A549 treated with Hydrocortisone at 1 μM for 4 hours (cell line): ENCODE measurements at places on chromosomes 11 and 22. TPM values are rescaled to one million over a fixed set of nuclear protein-coding genes. Genes with fewer than 3 reads are reported as not detected.

Gene ISX
- total RNA-seq: not detected in 5 replicates

Gene OR8A1
- not detected in 5 replicates for total RNA-seq

Gene NCR3LG1
- 1.7 to 3.7 TPM (median 2.2 TPM) in 5 replicates for total RNA-seq

Gene PVALB
- total RNA-seq: not detected in 5 replicates

Gene RHOD
- total RNA-seq: 33.3 to 54.8 TPM (median 44.0 TPM) in 5 replicates

Gene CRY2
- total RNA-seq: 3.8 to 4.6 TPM (median 4.4 TPM) in 5 replicates

Gene OR10G7
- total RNA-seq: not detected in 5 replicates

Gene GUCY1A2
- 0.02 to 0.05 TPM (median 0.02 TPM) in 5 replicates for total RNA-seq

Gene MMP27
- not detected in 5 replicates for total RNA-seq

Gene MTCH2
- 116 to 148 TPM (median 142 TPM) in 5 replicates for total RNA-seq

Gene NXPE1
- total RNA-seq: not detected in 5 replicates

Gene SOX10
- total RNA-seq: 0.10 TPM in 1 of 5 replicates, not detected in the others

Gene SPECC1L
- total RNA-seq: 13.8 to 19.5 TPM (median 15.7 TPM) in 5 replicates

Gene DTX4
- 3.9 to 4.9 TPM (median 4.0 TPM) in 5 replicates for total RNA-seq

Gene PHF5A
- total RNA-seq: 56.7 to 74.3 TPM (median 61.5 TPM) in 5 replicates

Gene NRGN
- total RNA-seq: 6.0 to 13.6 TPM (median 10.2 TPM) in 5 replicates

Gene ACTN3
- 0.06 TPM in 2 of 5 replicates, not detected in the others for total RNA-seq

Gene PDE2A
- 1.3 to 2.3 TPM (median 1.9 TPM) in 5 replicates for total RNA-seq

Gene LYVE1
- total RNA-seq: 0.54 to 1.2 TPM (median 1.1 TPM) in 5 replicates

Gene CREB3L1
- 3.7 to 5.3 TPM (median 4.5 TPM) in 5 replicates for total RNA-seq

Gene ART1
- not detected in 5 replicates for total RNA-seq

Gene KLHDC7B
- 0.02 to 0.05 TPM (median 0.02 TPM) in 3 of 5 replicates, not detected in the others for total RNA-seq

Gene TREH
- 0.02 TPM in 1 of 5 replicates, not detected in the others for total RNA-seq

Gene SRRD
- 16.4 to 25.6 TPM (median 21.4 TPM) in 5 replicates for total RNA-seq

Gene RIMBP3C
- 0.12 to 0.30 TPM (median 0.14 TPM) in 5 replicates for total RNA-seq

Gene OR52A1
- total RNA-seq: not detected in 5 replicates

Gene MPPED2
- not detected in 5 replicates for total RNA-seq

Gene CARNS1
- total RNA-seq: 0.09 to 0.20 TPM (median 0.12 TPM) in 5 replicates

Gene ADAMTS15
- total RNA-seq: 5.3 to 8.2 TPM (median 7.5 TPM) in 5 replicates

Gene SLC35C1
- 29.7 to 33.0 TPM (median 31.4 TPM) in 5 replicates for total RNA-seq

Gene SULT4A1
- total RNA-seq: not detected in 5 replicates

Gene CHRM1
- total RNA-seq: 0.06 to 0.13 TPM (median 0.08 TPM) in 5 replicates

Gene DEPDC7
- total RNA-seq: 6.5 to 9.0 TPM (median 7.3 TPM) in 5 replicates

Gene CCND1
- total RNA-seq: 180 to 225 TPM (median 202 TPM) in 5 replicates

Gene OR2D2
- not detected in 5 replicates for total RNA-seq

Gene CCDC188
- total RNA-seq: not detected in 5 replicates

Gene UPK3A
- not detected in 5 replicates for total RNA-seq

Gene RAPSN
- 0.09 to 0.24 TPM (median 0.18 TPM) in 4 of 5 replicates, not detected in the other for total RNA-seq

Gene MMP13
- total RNA-seq: 0.07 TPM in 1 of 5 replicates, not detected in the others

Gene TTC38
- total RNA-seq: 12.6 to 17.6 TPM (median 13.5 TPM) in 5 replicates

Gene CABP2
- not detected in 5 replicates for total RNA-seq

Gene LRRN4CL
- 0.07 to 0.13 TPM (median 0.11 TPM) in 4 of 5 replicates, not detected in the other for total RNA-seq

Gene CBLIF
- not detected in 5 replicates for total RNA-seq

Gene SHANK3
- 3.3 to 5.2 TPM (median 4.1 TPM) in 5 replicates for total RNA-seq

Gene NXPE2
- total RNA-seq: not detected in 5 replicates

Gene PGM2L1
- 10.6 to 21.5 TPM (median 16.2 TPM) in 5 replicates for total RNA-seq

Gene OR5M11
- not detected in 5 replicates for total RNA-seq

Gene SUSD2
- 63.9 to 79.0 TPM (median 75.3 TPM) in 5 replicates for total RNA-seq

Gene MS4A7
- not detected in 5 replicates for total RNA-seq

Gene CSNK1E
- total RNA-seq: 86.3 to 102 TPM (median 95.7 TPM) in 5 replicates

Gene UBQLNL
- total RNA-seq: not detected in 5 replicates

Gene SLC25A22
- total RNA-seq: 27.4 to 34.4 TPM (median 31.1 TPM) in 5 replicates

Gene APOC3
- total RNA-seq: not detected in 5 replicates

Gene APOL6
- total RNA-seq: 1.1 to 1.9 TPM (median 1.4 TPM) in 5 replicates

Gene DUSP18
- total RNA-seq: 3.9 to 5.9 TPM (median 5.5 TPM) in 5 replicates

Gene DEFB131B
- not detected in 5 replicates for total RNA-seq

Gene VSIG2
- total RNA-seq: not detected in 5 replicates
